ENCODE measurements at places on chromosomes 1 and 21.
A peak's percentile ranks its signal among the peaks of the same experiment; 100 is the strongest.

GRCh38 chr1:151594143-151594625 is 17.7 kb upstream of the SNX27 start:
- peak; percentile 74 for DNase-seq

GRCh38 chr1:53584777-53585107 is 125.5 kb downstream of the DMRTB1 start:
- no peak for DNase-seq

GRCh38 chr21:46624050-46624449 is 11.4 kb upstream of the PRMT2 start:
- no peak for DNase-seq

- DNase-seq, result no peak
Observed at GRCh38 chr1:96992871-96993270, 271.3 kb downstream of the PTBP2 start.

DNA sequence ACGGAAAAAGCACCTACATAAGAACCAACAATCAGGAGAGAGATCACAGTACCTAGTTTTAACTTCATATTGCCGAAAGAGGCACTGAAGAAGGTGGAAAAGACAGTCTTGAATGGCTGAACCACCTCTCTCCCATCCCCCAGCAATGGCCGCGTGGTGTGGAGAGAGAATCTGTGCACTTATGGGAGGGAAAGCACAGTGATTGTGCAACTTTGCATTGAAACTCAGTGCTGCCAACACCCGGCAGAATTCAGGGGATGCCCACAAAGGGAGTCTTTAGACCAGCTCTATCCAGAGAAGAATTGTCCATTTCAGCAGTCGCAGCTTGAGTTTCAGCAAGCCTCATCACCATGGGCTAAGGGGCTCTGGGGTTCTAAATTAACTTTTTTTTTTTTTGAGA is 186.3 kb upstream of the USP25 start:
- no peak for DNase-seq
